ENCODE measurements at places on chromosomes 5 and 9.

DNA sequence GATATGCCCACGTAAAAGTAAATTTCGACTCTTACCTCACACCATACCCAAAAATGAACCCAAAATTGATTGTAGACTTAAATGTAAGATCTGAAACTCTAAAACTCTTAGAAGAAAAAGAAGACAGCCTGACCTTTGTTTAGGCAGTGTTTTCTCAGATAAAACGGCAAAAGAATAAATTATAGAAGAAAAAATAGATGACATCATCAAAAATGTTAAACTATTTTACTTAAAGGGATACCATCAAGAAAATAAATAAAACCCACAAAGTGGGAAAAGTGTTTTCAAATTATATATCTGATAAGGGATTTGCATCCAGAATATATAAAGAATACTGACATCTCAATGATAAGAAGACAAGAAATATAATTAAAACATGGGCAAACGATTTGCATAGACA is 862.7 kb downstream of the DTWD2 start:
- DNase-seq, result no peak

GRCh38 chr5:179271428-179271734 is 73.9 kb downstream of the ADAMTS2 start:
- DNase-seq, result no peak

GRCh38 chr5:42767491-42768105 is 11.0 kb downstream of the CCDC152 start:
- DNase-seq, result peak; percentile 30

GRCh38 chr5:9408964-9409363 is 136.9 kb downstream of the SEMA5A start:
- no peak for DNase-seq

GRCh38 chr5:66129144-66129543 is 15.0 kb upstream of the SREK1 start:
- DNase-seq, result no peak

- peak; percentile 69 for DNase-seq
These were observed 6.0 kb upstream of the NIPBL start for GRCh38 chr5:36870399-36871040.

DNA sequence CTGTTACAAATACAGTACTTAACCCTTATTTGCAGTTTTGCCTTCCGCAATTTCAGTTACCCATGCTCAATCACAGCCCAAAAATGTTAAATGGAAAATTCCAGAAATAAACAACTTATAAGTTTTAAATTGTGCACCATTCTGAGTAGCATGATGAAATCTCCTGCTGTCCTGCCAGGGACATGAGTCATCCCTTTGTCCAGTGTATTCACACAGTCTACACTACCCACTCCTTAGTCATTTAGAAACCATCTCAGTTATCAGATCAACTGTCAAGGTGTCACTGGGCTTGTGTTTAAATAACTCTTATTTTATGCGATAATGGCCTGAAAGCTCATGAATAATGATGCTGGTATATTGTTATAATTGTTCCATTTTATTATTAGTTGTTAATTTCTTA is 95.8 kb downstream of the PLCXD3 start:
- DNase-seq, result peak; percentile 95

- peak; percentile 96 for DNase-seq
These were observed 2.6 kb downstream of the OLFML2A start for GRCh38 chr9:124779368-124780059.

GRCh38 chr5:96936431-96937320 is 796 bp downstream of the LNPEP start:
- peak; percentile 49 for DNase-seq

DNA sequence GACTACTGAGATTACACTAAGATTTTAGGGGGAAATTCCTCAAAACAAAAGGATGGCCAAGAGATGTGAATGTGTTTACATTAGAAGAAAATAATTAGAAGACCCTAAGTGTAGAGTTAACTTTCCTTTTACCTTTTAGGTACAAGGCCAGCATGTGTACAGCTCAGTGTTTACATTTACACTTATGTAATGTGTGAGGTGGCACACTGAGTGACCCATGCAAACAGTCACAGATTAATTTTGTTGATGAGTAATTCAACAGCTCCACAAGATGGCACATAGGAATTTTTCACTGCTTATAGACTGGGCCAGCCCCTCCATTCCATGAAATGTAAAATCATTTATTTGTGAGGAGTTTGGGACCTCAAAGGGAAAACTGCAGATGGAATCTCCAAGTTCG is 90.1 kb upstream of the SLC12A2 start:
- no peak for DNase-seq

DNA sequence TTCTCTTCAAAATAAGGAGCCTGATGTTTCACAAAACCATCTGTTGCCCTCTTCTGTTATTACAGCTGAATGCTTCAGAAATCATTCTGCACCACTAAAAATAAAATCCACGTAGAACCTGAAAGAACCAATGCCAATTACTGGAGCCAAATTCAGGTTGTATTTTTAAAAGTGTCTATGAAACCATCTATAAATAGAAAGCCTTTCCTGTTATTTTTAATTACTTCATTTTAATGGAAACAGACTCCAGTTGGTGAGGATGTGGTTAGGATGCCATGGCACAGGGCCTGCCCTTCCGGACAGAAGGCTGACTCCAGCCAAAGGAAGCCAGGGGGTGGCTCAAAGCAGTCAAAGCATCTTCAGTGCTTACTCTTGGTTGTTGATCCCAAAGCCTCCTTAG is 119.8 kb downstream of the TENT4A start:
- DNase-seq, result no peak

DNA sequence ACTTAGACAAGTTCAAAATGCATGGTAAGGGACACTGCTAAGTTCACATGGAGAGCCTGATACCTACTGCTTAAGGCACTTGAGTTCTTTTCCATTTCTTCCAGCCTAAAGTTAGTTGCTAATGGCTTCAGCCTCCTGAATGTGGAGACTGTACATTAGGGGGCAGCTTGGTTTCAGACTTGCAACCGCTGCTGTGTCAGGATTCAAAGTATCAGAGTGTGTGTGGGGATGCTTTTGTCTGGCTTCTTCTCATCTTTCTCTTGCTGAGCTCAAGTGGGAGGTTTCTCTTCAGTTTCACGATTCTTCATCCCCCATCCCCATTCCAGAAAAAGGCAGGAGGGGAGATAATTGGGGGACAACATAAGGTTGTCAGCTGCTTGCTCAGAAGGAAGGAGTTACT is 49.4 kb downstream of the ATP10B start:
- no peak for DNase-seq

DNA sequence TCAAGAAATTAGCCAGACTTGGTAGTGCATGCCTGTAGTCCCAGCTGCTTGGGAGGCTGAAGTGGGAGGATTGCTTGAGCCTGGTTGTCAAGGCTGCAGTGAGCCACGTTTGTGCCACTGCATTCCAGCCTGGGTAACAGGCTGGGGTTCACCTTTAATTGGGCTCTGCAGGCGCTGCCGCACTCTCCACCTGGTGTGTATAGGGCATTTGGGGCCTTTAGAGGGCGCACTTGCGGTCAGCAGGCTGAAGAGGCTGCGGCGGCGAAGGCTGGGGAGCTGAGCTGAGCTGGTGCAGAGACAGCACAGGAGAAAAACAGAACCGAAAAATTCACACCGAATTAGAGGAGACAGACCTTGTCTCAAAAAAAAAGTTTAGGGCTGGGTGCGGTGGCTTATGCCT is 31.2 kb downstream of the CDK7 start:
- DNase-seq, result no peak

DNA sequence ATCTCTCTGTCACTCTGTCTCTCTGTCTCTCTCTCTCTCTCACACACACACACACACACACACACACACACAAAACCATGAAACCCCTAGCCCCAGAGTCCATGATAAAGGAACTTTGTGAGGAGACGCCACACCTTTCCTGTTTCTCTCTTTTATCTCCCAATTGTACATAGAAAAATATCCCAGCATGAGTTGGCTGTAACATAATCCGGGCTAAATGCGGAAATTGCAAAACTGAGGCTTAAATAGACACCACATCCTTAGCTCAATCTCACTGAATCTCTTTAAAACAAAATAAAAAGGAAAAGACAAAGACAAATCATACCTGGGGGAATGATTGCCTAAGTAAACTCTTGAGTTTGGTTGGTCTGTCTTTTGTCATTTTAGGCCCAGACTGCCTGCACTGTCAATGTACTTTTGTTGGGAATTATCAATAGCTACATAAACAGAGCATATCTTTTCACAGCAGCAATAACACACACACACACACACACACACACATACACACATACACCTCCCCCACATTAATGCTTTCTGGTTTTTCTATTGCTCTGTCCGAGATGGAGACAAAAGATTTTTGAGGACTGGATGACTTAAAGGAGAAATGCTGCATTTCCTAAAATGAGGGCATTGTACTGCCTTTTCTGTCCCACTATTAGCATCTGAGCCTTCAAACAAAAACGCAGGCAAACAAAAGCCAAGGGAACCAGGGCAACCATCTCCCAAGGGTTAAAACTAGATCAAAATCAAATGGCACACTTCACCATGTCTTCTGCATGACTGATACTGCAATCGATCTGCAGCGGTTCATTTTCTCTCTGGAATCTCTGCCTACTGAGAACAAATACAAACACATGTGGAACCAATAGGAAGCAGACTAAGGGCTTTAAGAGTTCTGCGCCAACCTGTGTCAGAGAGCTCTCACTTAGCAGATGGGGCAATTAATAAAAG is 321.5 kb downstream of the NFIB start:
- peak; percentile 73 for DNase-seq

DNA sequence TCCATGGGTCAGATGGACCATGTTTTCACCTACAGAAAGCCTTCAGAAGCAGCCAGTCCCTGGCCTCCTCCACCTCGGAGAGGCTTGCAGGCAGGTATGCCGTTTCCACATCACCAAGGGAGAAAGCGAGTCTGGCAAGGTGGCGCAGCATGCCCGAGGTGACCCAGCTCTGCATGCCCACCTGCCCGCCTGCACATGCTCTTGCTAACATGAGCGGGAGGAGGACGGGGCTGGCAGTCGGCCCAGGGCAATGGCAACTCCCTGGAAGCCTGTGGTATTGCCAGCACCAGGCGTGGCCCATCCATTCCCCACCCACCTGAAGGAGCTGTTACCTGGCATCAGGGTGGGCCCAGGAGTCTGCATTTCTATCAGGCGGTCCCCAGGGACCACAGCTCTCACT is 3.3 kb upstream of the NINJ1 start:
- no peak for DNase-seq

- no peak for DNase-seq
These were observed 153.5 kb downstream of the SV2C start for GRCh38 chr5:76236684-76237083.

DNA sequence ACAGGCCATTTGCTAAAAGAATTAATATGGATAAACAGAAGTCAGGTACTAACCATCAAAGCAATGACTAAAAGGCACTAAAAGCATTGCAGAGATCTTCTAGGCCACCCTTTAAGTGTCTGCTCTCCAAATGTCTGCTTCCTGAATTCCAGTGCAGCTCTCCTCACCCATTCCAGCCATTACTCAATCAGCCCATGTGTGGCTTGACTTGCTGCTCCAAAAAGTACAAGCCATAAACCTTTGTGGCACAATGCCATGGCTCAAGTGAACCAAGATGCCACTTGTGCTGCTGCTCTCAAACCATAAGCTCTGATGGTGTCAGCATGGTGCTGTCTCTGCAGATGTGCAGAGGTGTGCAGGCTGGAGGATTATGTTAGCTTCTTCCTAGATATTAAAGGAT is 290.2 kb upstream of the POU5F2 start:
- DNase-seq, result peak; percentile 13

GRCh38 chr5:135189024-135189423 is 155.0 kb upstream of the PITX1 start:
- no peak for DNase-seq

GRCh38 chr5:125961150-125961549 is 462.1 kb upstream of the GRAMD2B start:
- no peak for DNase-seq

- peak; percentile 69 for DNase-seq
These were observed 27.1 kb upstream of the TLE1 start for GRCh38 chr9:81716409-81716808.

DNA sequence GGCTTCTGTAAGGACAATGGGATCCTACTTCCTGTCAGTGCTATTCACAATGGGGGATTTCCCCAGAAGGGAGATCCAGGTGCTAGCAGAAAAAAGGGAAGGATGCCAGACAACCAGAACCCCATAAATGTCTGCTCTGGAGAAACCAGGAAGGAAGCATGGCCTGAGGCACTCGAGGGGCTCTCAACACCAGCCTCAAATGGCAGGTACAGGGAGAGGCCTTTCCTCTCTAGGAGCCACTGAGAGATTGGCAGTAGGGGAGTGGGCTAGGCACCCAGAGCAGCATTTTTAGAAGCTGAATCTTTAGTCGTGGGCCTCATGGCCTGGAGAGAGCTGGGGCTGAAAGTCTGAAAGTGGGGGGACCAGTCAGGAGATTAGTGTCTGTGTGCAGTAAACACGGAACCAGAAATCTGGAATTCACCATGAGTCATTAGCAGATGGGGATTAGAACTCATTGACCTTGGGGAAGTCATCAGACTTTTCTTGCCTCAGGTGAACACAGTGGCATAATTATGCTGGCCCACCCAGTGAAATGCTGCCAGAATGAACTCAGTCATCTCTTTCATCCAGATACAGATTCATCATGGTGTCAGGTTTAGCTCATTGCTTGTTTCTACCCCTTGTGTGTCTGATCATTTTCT is 28.3 kb downstream of the ARHGEF28 start:
- DNase-seq, result peak; percentile 78

- DNase-seq, result peak; percentile 33
These were observed 77.6 kb upstream of the CEP78 start for GRCh38 chr9:78158286-78158685.

DNA sequence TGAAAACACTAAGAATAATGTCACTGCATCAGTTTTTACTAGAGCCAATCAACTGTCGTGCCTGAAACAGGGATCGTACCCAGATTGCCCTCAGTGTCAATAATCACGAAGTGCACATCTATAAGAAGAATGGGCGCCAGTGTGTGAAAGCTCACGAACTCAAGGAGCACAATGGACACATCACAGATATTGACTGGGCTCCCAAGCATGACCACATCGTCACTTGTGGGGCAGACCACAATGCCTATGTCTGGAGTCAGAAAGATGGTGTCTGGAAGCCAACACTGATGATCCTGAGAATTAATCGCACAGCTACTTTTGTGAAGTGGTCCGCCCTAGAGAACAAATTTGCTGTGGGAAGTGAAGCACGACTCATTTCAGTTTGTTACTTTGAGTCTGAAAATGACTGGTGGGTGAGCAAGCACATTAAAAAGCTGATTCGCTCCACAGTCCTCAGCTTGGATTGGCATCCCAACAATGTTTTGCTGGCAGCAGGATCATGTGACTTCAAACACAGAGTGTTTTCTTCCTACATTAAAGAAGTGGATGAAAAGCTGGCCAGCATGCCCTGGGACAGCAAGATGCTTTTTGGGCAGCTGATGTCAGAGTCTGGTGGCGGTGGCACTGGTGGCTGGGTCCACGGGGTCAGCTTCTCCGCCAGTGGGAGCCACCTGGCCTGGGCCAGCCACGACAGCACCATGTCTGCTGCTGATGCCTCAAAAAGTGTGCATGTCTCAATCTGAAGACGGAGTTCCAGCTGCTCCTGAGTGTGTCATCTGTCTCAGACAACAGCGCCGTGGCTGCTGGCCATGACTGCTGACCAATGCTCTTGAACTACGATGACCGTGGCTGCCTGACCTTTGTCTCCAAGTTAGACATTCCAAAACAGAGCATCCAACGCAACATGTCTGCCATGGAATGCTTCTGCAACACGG is 32.2 kb downstream of the NSA2 start:
- peak; percentile 3 for DNase-seq

- DNase-seq, result no peak
These were observed 1010.4 kb downstream of the TLE1 start for GRCh38 chr9:80678906-80679305.

- DNase-seq, result no peak
These were observed 2.3 kb downstream of the C5orf15 start for GRCh38 chr5:133966090-133966489.

- peak; percentile 43 for DNase-seq
These were observed 137.4 kb upstream of the OTULINL start for GRCh38 chr5:14444161-14444560.
